ENCODE measurements at places on chromosomes 12 and 14. TPM values are rescaled to one million over a fixed set of nuclear protein-coding genes. Genes with fewer than 3 reads are reported as not detected.

- H3K27me3 ChIP-seq = peaks cover 13% of the 10 kb centered on the region
- no peak for DNase-seq
Observed at GRCh38 chr12:5971194-5971850, 26.3 kb upstream of the ANO2 start.

DNA sequence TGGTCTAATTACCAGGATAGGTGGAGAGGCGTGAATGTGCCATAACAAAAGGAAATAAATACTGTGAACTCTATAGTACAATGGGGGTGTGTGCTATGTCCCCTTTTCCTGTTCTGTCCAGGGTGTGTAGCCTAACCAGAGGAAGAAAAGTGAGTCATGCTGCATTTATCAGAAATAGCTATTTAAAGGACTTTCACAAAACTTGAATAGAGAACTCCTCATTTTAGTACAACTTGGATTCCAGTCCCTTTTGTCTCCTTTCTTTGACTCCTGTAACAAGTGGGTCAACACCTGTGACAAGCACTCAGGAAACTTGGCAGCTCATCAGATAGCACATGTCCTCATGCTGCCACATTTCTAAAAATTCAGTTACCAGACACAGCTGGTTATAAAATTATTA, 123.4 kb downstream of the CCDC91 start:
- H3K4me1 ChIP-seq = peaks cover 6% of the 10 kb centered on the region
- H3K36me3 ChIP-seq = peaks cover 16% of the 10 kb centered on the region
- DNase-seq = no peak
- H3K27me3 ChIP-seq = no peaks in the 10 kb centered on the region

The LYZ gene
- total RNA-seq = not detected

The RPGRIP1 gene
- not detected for total RNA-seq

DNA sequence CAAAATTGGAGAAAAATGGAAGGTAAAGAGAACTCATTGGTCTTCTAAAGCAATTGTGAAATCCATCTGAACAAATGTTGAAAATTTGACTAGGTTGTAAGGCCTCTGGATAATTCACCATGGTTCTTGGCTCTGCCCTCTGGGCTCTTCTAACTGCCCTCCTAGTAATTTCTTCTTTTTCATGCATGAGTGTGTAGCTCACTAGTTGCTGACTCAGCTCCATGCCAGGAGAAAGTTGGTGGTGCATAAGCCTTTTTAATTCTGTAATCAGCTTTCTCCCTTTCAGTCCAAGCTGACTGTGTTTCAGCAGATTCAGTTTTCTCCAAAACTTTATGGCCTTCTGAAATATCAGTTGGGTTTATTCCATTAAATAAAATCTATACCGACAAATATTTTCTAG, 877.8 kb upstream of the ATXN7L3B start:
- DNase-seq = no peak
- H3K4me1 ChIP-seq = no peaks in the 10 kb centered on the region
- no peak overlapping the region for H3K4me3 ChIP-seq

The NEDD8 gene
- total RNA-seq = 199 TPM

DNA sequence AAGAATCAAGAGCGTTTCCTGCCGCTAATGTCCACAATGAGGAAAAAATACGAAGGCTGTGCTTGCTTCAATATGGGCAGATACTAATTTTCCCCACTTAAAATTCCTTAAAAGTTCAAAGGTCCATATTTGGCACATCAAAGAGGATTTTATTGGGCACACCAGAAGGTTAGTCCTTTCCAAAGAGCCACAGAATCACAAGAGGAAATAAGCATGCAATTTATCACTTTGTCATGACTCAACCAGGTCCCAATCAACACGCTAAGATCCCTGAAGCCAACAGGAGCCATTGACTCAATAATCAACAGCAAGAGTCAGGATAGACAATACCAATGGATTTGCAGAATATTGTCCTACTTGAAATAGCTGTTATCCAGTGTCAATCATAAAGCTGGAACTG, 80.6 kb downstream of the MAP1LC3B2 start:
- peaks cover 18% of the 10 kb centered on the region for H3K27me3 ChIP-seq
- no peak overlapping the region for H3K4me3 ChIP-seq
- H3K36me3 ChIP-seq = no peaks in the 10 kb centered on the region
- H3K27ac ChIP-seq = no peak overlapping the region
- H3K4me1 ChIP-seq = peaks cover 4% of the 10 kb centered on the region

GRCh38 chr14:94787092-94787491, 17.2 kb upstream of the GSC start:
- H3K4me3 ChIP-seq = no peak overlapping the region
- H3K36me3 ChIP-seq = no peaks in the 10 kb centered on the region
- no peak for DNase-seq
- H3K4me1 ChIP-seq = no peaks in the 10 kb centered on the region

GRCh38 chr14:61388173-61388975, 67.0 kb downstream of the PRKCH start:
- DNase-seq = no peak
- no peaks in the 10 kb centered on the region for H3K27me3 ChIP-seq
- peaks cover 5% of the 10 kb centered on the region for H3K36me3 ChIP-seq
- no peak overlapping the region for H3K4me3 ChIP-seq
- H3K27ac ChIP-seq = no peak overlapping the region

- H3K36me3 ChIP-seq = no peaks in the 10 kb centered on the region
- no peak for DNase-seq
- no peak overlapping the region for H3K27ac ChIP-seq
- H3K27me3 ChIP-seq = peaks cover 17% of the 10 kb centered on the region
- H3K4me3 ChIP-seq = no peak overlapping the region
Observed at GRCh38 chr14:96055065-96055752, 16.0 kb downstream of the C14orf132 start.

- no peak for DNase-seq
- peaks cover 27% of the 10 kb centered on the region for H3K27me3 ChIP-seq
- H3K36me3 ChIP-seq = no peaks in the 10 kb centered on the region
- H3K4me3 ChIP-seq = no peak overlapping the region
- H3K27ac ChIP-seq = no peak overlapping the region
- no peaks in the 10 kb centered on the region for H3K4me1 ChIP-seq
Observed at GRCh38 chr14:50936882-50937281, 7.4 kb downstream of the PYGL start.
